Suppressor macrophage treated with lipopolysaccharide for 1 hour (primary cell): ENCODE measurements at places on chromosomes 16 and 17.

GRCh38 chr16:55367866-55368603 is 44.0 kb downstream of the IRX6 start:
- DNase-seq = peak; percentile 66

DNA sequence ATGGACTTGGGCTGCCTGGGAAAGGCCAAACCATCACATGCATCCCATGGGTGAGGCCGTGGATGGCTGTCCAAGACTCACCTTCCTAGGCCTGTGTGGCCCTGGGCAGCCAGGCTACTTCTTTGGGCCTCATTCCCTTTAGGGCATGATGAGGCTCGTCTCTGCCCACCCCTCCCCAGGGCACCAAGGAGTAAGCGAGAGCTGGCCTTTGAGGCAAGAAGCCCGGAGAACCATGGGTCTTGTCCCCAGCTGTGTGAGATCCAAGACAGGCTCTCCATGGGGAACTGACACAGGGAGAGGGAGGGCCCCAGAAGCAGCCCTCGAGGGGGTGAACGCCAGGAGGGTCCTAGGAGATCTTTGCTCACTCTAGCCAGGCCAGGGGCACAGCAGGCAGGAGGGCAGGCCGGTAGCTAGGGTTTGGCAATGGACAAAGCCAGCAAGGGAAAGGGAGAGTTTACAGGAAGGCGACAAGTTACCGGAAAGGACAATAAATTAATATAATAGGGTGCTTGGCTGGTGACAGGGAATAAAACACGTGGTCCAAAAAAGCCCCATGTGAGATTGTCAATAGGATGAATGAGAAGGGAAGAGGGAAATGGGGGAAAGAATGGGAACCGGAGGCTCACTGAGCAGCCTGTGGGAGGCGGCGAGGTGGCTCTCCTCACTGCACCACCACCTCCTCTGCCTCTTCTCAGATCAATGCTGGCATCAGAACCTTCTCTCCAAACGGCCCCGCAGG is 119.1 kb downstream of the SDK2 start:
- DNase-seq = no peak

DNA sequence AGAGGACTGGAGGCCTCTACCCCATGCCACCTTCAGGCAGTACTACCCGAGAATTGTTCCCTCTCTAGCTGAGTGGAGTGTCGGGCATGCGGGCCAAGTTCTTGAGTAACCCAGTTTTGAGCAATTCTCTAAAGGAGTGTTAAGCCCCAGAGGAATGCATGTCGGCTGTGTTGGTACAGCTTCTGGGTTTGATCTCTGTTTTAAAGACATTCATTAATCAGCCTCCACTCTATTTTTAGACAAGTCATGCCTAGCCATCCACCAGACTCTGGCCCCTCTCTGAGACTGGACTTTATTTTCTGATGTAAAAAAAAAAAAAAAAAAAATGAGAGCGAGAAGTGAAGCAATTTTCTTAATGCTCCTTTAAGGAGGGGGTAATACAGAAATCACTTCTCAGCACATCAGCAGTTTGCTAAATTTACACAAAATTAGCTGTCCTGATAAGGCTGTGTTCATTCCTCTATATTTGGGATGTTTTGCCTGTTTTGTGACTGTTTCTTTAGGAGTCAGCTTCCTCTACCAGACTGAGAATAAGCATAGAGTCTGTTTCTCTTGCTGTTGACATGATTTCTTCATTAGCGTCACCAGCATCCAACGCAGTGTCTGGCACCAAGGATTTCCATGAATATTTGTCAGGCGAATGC is 88.7 kb downstream of the AXIN2 start:
- DNase-seq = no peak

DNA sequence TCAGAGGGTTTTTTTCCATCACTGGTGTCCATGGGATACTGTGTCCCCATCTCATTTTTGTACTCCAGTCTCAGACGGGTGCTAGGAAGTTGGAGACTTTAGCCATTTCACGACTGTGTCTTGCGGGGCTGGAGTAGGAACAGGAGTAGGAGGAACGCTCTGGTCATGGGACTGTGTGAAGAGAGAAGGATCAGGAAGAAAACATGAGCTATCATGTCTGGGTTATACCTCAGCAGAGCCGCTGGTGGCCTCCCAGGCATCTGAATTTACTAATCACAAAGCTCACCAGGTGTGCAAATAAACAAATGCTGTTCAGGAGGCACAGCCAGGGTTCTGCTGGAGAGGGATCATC is 225.4 kb downstream of the SEC14L1 start:
- DNase-seq = no peak

DNA sequence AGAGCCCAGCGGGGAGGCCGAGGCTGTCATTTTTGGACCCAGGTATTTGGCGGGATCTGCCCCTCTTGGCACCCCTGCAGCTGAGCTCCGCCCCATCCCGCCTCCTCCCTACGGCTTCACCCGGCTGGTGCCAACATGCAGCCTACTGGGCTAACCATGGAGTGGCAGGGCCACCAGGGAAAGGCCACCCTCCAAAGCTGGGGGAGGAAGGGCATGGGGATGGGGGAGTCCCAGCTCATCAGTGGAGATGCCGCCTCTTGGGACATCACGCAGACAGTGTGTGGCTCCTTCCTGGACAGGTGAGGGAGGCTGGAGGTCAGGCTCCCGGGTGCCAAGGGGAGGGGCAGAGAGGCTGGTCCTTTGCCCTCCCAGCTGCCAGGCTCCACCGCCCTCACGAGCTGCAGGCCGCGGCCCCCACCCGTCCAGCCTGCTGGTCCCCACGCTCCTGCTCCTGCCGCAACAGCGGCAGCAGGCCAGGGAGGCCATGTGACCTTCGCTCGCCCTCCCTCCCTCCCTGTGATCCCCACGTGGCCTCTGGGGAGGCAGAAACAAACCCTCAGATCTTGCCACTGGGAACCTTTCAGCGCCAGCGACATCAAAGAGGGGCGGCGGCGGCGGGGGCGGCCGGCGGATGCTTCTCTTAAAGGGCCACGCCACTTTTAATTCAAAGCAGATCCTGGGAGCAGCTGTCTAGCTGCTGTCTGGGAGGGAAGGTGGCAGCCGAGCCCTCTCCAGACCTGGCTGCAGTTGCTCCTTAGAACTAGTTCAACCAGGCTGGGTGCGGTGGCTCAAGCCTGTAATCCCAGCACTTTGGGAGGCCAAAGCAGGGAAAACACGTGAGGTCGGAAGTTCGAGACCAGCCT is 6.8 kb upstream of the NOTUM start:
- DNase-seq = peak; percentile 88

DNA sequence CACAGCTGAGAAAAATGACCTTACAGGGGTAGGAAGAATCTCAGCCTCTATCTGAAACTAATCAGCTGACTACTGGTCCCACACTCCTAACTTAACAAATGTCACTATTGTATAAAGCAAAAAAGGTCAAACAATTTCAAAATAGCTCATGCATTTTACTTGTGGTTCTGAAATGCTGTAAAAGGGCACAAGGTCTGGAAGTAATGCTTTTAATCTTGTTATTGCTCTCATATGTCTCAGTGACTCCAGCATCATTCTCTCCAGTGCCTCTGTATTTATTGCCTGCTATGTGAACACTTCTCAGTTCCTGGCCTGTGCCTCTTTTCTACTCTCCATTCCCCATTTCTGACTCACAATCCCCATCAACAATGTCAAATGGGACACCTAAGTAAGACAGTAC is 937.7 kb downstream of the CDH11 start:
- no peak for DNase-seq

DNA sequence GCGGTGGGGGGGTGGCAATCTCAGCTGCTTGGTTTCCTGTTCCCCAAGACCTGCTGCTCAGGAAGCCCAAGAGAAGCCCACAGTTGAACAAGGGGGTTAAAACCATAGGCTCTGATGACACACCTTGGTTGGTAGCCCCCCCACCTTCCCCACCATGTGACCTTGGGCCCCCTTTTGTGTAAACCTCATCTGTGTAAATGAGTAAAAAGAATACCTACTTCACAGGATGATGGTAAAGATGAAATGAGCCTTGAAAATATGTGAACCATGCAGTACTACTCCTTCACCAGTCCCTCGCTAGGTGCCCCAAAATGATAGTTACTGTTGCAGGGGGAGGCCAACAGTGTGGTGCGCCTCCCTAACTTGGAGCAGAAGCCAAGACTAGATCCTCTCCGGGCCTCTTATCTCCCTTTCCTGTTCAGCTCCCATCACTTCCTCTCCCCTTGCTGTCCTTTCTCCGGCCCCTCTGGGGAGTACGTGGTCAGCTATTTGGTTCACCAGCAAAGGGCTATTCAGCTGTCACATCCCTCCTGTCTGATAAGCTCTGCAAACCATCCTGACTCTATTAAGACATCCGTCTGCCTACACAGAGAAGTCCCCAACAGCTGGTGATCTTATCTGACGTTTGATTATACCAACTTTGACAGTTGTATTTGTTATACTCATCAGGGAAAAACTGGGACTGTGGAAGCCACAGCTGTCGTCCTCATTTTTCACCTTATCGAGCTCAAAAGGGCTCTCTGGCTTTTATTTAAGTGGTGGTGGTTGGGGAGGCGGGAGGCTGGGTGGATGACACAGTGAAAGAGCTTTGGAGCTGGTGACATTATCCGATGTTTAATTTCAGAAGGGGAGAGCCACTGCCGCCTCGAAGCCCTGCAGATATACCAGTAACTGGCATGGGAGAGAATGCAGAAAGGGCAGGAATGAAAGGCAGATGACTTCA is 19.9 kb downstream of the DCAKD start:
- no peak for DNase-seq

- DNase-seq = no peak
Measured at GRCh38 chr17:27362909-27363308, 69.0 kb downstream of the WSB1 start.

GRCh38 chr16:56289416-56289815 is 98.1 kb downstream of the GNAO1 start:
- DNase-seq = no peak

DNA sequence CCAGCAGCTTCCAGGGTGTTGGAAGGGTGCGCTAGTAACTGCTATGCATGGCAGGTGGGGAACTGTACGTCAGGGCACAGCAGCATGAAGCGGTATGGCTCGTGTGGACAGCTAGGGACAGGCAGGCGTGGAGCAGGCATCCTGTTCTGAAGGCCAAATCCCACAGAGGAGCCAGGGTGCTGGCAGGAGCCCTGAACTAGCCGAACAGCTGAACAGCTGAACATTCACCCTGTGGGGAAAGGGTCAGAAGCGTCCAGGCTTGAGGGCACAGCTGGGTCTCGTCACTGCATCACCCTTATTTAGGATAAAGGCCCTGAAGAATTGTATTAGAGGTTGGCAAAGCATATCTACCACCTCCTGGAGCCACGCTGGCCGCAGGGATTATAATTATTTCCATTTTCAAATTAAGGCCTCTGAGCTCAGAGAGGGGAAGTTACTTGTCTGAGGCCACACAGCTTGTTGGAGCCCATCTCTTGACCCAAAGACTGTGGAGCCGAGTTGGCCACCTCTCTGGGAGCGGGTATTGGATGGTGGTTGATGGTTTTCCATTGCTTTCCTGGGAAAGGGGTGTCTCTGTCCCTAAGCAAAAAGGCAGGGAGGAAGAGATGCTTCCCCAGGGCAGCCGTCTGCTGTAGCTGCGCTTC is 3.3 kb upstream of the STH start:
- DNase-seq = no peak

DNA sequence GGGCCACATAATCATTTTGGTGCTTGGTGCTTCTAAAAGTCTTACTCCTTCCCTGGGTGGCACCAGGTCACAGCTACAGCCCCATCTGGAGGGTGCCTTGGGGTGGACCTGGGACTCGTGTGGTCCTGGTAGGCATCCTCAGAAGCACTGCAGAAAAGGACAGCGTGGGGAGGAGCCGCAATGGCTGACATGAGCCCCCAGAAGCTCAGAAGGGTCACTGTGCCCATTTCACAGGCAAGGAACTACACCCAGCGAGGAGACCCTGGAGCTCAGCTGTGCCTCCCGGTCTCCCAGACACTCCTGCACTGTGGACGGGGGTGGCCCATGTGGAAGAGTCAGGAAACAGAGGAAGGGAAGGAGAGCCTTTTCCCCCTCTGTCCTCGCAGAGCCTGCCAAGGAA is 26.4 kb downstream of the C17orf100 start:
- no peak for DNase-seq

GRCh38 chr16:50743581-50744225 is 1.8 kb downstream of the CYLD start:
- peak; percentile 62 for DNase-seq

DNA sequence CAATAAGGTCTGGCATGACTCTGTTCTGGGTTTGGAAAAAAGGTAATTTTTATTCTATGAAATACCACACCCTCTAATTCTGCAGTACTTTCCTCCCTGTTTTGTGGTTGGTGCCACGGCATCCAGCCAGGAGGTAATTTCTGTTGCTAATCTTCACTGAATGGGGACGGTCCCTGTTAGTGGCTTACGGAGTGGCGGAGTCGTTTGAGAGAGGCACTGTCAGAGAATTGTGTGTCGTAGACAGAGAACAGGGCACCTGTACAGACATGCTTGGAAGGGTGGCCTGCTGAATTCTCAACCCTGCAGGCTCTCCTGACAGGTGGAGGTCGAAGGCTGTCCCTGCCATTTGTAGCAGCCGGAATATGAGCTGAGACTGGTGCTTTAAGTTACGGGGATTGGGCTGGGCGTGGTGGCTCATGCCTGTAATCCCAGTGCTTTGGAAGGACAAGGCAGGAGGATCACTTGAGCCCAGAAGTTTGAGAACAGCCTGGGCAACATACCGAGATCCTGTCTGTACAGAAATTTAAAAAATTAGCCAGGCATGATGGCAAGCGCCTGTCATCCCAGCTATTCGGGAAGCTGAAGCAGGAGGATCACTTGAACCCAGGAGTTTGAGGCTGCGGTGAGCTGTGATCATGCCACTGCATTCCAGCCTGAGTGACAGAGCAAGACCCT is 33.2 kb downstream of the EEF2K start:
- no peak for DNase-seq

- no peak for DNase-seq
Measured at GRCh38 chr16:48184681-48185080, 28.9 kb upstream of the ABCC12 start.

GRCh38 chr17:2146132-2146871 is 91.4 kb downstream of the HIC1 start:
- DNase-seq = no peak

GRCh38 chr17:81027591-81028505 is 7.1 kb upstream of the BAIAP2 start:
- DNase-seq = peak; percentile 27

- peak; percentile 89 for DNase-seq
Measured at GRCh38 chr17:2087597-2088211, 32.8 kb downstream of the HIC1 start.

DNA sequence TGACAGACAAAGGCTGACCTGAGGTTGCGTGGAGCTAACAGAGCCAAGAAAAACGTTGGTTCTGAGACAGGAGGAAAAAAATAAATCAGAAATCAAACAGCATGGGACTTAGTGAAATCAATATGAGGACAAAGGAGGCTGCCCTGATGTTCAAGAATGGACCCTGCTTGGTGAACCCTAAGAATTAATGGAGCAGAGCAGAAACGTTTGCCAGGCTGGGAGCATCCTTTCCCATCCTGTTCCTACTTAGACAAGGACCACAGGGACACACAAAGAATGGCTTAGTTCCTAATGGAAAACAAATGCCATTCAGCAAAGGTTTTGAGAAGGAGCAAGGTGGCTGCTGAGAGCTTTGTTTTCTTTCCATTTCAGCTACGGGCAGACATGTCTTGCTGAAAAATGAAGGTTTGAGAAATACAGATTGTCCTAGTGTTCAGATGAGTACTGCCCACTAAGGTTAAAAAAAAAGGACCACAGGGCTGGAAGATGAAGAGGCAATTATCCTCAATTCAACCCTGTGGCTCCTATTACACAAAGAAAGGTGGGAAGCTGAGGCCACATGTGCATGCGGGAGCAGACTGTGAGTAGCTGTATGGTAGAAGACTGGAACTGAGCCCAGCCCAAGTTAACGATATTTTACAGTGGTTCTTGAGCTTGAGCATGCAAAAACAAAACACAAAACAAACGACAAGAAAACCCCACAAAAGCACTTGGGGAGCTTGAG is 230.1 kb downstream of the SLC39A11 start:
- no peak for DNase-seq

GRCh38 chr16:2384426-2384825 is 43.9 kb upstream of the ABCA3 start:
- peak; percentile 23 for DNase-seq
